ENCODE measurements at places on chromosomes 16 and 17.

- no peak for DNase-seq
Measured at GRCh38 chr16:30761427-30761927, 385 bp downstream of the CFAP119 start.

DNA sequence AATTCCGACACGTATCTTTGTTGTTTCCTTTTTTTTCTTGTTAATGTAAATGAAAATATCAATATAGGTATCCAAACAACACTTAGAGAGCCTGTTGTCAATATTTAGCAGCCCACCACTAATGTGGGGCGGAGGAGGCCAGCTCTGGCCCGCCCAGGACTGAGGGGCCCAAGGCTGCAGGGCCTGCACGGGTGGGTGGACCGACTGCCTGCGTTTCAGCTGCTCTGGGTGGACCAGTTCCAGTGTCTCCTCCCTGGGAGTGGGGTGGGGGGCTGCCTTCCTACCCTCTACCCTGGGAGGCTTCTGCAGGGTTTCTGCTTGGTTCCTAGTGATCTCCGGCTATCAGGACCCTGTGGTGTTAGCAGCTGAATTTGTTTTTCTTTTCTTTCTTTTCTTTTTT lies 15.9 kb upstream of the ADGRG1 start:
- no peak for DNase-seq

GRCh38 chr17:45298546-45299285 lies 18.1 kb downstream of the MAP3K14 start:
- DNase-seq: no peak

- no peak for DNase-seq
Measured at GRCh38 chr17:72117535-72118334, 3.1 kb upstream of the SOX9 start.

DNA sequence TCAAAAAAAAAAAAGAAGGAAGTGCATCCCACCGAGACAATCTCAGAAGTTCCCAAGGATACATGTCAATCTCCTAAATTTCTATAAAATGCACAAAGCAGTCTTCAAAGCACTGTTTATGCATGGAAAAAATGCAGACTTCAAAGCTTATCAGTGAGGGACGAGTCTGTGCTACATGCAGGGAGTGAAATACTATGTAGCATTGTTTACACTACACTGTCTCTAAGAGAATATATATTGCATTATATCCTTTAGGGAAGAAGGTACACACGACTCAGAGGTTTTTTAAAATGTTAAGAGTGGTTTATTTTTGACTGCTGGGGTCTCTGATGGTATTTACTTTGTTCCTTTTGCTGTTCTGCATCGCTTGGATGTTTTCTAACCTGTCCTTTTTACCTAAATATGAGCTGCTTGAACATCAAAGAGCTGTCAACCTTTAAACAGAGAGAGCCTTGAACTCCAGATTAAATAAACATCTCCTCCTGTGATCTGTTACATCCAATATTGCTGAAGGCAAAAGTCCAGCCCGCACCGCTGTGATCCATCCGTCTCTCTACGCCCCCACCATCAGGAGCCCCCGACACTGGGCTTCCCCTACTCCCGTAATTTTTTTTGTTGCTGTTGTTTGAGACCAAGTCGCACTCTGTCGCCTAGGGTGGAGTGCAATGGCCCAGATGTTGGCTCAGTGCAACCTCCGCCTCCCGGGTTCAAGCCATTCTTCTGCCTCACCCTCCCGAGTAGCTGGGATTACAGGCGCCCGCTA lies 1.4 kb downstream of the FBXO31 start:
- DNase-seq: no peak

Measured in fibroblast of the conjunctiva (primary cell).